ENCODE measurements at places on chromosomes 5 and 9. TPM values are rescaled to one million over a fixed set of nuclear protein-coding genes. Genes with fewer than 3 reads are reported as not detected.

- no peak overlapping the region for H3K27ac ChIP-seq
- DNase-seq = no peak
- H3K36me3 ChIP-seq = no peaks in the 10 kb centered on the region
- no peaks in the 10 kb centered on the region for H3K4me1 ChIP-seq
Observed at GRCh38 chr9:90939351-90939750, 137.7 kb downstream of the SYK start.

- no peak overlapping the region for H3K4me3 ChIP-seq
- H3K27ac ChIP-seq = no peak overlapping the region
- no peaks in the 10 kb centered on the region for H3K4me1 ChIP-seq
- H3K27me3 ChIP-seq = no peaks in the 10 kb centered on the region
Observed at GRCh38 chr5:141783005-141783946, 94.9 kb downstream of the PCDH1 start.

DNA sequence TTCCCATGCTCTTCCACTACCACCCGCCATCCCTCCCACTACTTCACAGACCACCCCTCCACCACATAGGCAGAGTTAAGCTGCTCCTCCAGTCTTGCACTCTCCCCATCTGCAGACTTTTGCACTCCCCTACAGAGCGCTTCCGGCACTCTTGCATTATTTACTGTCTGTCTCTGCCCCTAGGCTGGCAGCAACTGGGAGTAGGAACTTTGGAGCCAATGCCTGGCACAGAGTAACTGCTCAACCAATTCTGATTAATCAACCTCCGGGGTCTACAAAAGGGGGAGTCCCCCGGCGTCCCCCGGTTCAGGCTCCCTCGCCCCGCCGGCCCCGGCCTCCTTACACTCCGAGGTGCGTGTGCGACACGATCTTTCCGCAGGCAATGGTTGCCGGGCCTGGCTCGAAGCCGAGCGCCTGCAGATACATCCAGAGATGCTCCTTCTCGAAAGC lies 498 bp downstream of the HAUS6 start:
- no peaks in the 10 kb centered on the region for H3K36me3 ChIP-seq
- DNase-seq = peak; percentile 59
- H3K27ac ChIP-seq = peak overlapping the region; percentile 85
- no peaks in the 10 kb centered on the region for H3K27me3 ChIP-seq
- peak overlapping the region; percentile 84 for H3K4me3 ChIP-seq

GRCh38 chr9:78830301-78830700 lies 533.4 kb downstream of the PSAT1 start:
- no peaks in the 10 kb centered on the region for H3K4me1 ChIP-seq
- no peak overlapping the region for H3K27ac ChIP-seq
- H3K27me3 ChIP-seq = no peaks in the 10 kb centered on the region
- DNase-seq = no peak
- no peaks in the 10 kb centered on the region for H3K36me3 ChIP-seq
- H3K4me3 ChIP-seq = no peak overlapping the region

DNA sequence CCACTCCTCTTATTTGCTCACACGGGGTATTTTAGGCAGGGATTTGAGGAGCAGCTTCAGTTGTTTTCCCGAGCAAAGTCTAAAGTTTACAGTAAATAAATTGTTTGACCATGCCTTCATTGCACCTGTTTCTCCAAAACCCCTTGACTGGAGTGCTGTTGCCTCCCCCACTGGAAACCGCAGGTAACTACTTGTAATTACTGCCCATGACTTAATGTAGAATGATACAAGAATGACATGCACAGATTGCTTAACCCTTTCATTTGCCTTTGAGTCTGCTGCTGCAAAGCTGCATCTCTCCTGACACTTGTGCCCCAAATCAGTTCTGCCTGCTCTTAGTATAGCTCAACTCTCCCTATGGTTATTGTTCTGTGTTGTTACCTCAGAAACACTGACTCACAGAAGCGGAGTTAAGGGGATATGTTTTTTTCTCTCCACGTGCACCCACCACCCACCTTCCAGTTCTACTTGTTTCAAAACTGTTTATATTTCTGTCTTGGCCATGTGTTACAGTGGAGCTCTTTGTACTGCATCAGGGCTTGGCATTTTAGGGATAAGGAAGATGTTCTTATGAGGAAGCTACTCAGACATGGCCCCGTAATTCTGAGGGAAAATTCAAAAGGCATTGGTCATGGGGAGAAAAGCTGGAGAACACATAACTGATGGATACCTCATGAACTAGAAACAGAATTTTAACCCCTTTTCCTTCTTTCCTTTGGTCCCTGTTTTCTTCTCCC lies 2.3 kb downstream of the ADRB2 start:
- H3K4me3 ChIP-seq = peak overlapping the region; percentile 71
- no peak for DNase-seq
- peaks cover under 1% of the 10 kb centered on the region for H3K36me3 ChIP-seq
- peak overlapping the region; percentile 94 for H3K27ac ChIP-seq
- no peaks in the 10 kb centered on the region for H3K27me3 ChIP-seq

- H3K27ac ChIP-seq = no peak overlapping the region
- H3K27me3 ChIP-seq = no peaks in the 10 kb centered on the region
- no peak for DNase-seq
- H3K4me3 ChIP-seq = no peak overlapping the region
- H3K4me1 ChIP-seq = peaks cover 14% of the 10 kb centered on the region
- H3K36me3 ChIP-seq = no peaks in the 10 kb centered on the region
Observed at GRCh38 chr9:133718563-133719315, 19.4 kb downstream of the SARDH start.

- no peak overlapping the region for H3K27ac ChIP-seq
- H3K27me3 ChIP-seq = no peaks in the 10 kb centered on the region
- no peak overlapping the region for H3K4me3 ChIP-seq
Observed at GRCh38 chr5:35320029-35320428, 89.7 kb upstream of the PRLR start.

DNA sequence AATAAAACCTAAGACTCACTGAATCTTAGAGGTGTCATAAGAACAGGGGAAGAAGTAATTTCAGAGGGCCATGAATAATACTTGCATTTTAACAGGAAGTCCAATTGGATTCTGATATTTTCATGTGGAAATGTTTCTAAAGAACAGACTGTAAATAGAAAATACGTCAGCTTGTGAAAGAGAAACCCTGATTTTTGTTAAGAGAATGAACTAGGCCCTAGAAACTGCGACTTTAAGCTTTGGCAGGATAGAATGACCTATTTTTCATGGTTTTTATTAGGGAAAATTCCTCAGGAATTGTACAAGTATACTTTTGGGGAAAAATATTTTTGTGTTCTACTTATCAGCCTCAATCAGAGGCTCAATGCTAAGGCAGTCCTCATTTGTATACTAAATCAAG lies 215.5 kb upstream of the ACTBL2 start:
- H3K4me1 ChIP-seq = peaks cover 14% of the 10 kb centered on the region
- H3K27ac ChIP-seq = peak overlapping the region; percentile 32
- no peak for DNase-seq
- H3K4me3 ChIP-seq = no peak overlapping the region
- no peaks in the 10 kb centered on the region for H3K27me3 ChIP-seq
- no peaks in the 10 kb centered on the region for H3K36me3 ChIP-seq

- no peak overlapping the region for H3K4me3 ChIP-seq
- H3K27me3 ChIP-seq = no peaks in the 10 kb centered on the region
- no peak for DNase-seq
Observed at GRCh38 chr5:26645659-26646058, 392.7 kb downstream of the CDH9 start.

- no peaks in the 10 kb centered on the region for H3K27me3 ChIP-seq
- no peak for DNase-seq
- no peaks in the 10 kb centered on the region for H3K4me1 ChIP-seq
- no peak overlapping the region for H3K27ac ChIP-seq
Observed at GRCh38 chr9:19085295-19085694, 17.4 kb downstream of the HAUS6 start.

DNA sequence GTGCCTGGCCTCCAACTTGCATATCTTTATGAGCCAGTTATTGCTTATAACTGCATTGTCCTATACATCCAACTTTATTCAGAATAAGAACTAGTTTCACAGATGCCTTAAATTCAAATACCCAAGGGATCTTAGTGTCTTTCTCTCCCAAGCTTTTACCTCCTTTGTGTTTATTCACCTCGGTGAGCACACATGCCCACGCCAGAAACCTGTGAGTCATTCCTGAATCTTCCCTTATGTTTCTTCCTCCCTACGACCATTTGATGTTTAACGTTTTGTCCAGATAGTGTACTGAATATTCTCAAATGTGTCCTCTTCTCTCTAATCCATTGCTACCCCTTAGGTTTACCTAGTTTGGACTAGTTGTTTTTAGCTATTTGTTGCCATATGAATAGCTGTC lies 55.5 kb upstream of the MEGF10 start:
- no peak overlapping the region for H3K27ac ChIP-seq
- no peak for DNase-seq
- H3K4me3 ChIP-seq = no peak overlapping the region
- H3K27me3 ChIP-seq = no peaks in the 10 kb centered on the region
- H3K4me1 ChIP-seq = no peaks in the 10 kb centered on the region

- no peaks in the 10 kb centered on the region for H3K27me3 ChIP-seq
- DNase-seq = no peak
Observed at GRCh38 chr9:79800578-79800977, 228.8 kb downstream of the TLE4 start.

DNA sequence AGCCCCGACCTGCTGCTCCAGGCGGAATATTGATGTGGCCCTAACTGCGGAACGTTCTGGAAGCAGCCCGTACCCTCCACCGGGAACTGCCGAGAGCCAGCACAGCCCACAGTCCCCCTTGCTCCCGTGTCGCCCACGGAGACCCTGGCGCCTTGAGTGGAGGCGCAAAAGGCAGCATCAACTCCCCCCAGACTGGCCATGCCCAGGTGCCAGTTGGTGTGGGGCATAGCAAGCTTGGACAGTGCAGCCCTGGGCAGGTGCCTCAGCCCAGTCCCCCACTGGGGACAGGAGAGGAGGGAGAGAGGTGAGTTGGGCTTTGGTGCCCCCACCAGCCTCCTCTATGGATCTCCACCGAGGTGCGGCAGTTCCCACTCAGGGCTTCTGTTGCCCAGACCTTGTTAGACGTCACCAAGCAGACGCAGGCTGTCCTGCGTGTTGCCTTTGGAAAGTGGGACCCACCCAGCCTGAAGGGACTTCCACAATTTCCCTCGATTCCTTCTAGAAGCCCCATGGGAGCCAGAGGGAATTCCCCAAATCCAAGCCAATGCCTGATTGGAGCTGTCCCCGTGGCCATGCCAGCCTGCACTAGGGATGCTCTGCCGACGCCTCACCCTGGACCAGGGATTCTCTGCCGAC lies 19.8 kb upstream of the NRARP start:
- no peak overlapping the region for H3K27ac ChIP-seq
- H3K27me3 ChIP-seq = peaks cover 4% of the 10 kb centered on the region
- DNase-seq = no peak
- H3K4me3 ChIP-seq = no peak overlapping the region
- no peaks in the 10 kb centered on the region for H3K36me3 ChIP-seq

DNA sequence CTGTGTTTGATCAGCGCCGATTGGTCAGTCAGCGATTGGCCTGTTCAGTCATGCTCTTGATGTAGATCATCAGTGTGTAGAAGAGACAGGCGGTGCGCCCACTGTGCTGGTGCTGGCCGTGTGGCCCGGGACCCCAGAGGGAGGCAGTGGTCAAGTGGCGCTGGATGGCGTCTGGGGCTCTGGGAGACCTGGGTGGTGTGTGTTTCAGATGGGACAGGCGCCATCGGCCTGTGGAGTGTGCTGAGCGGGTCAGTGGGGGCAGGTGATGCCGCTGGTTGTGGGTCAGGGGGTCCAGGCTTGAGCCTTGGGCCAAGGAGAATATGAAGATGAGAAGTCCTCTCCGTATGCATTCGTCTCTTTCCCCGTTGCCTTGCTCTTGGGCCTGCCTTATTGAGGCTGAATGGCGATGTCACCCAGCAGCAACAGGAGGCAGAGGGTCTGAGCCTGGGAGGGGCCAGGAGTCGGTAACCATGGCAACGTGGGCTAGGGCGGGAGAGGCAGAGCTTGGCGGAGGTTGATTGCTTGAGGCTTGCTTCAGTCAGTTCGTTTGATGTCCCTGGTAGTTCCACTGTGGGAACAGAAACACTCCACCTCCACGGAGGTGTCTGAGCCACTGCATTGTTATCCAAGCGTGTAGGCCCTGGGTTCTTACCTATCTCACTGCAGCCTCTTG lies 117.8 kb upstream of the CACNA1B start:
- H3K36me3 ChIP-seq = peaks cover 89% of the 10 kb centered on the region
- H3K4me1 ChIP-seq = no peaks in the 10 kb centered on the region
- H3K27me3 ChIP-seq = no peaks in the 10 kb centered on the region
- no peak for DNase-seq
- H3K4me3 ChIP-seq = no peak overlapping the region
- no peak overlapping the region for H3K27ac ChIP-seq

- H3K4me1 ChIP-seq = no peaks in the 10 kb centered on the region
- no peak overlapping the region for H3K4me3 ChIP-seq
- DNase-seq = no peak
- no peaks in the 10 kb centered on the region for H3K36me3 ChIP-seq
- no peaks in the 10 kb centered on the region for H3K27me3 ChIP-seq
Observed at GRCh38 chr5:36734422-36734821, 128.0 kb downstream of the SLC1A3 start.

DNA sequence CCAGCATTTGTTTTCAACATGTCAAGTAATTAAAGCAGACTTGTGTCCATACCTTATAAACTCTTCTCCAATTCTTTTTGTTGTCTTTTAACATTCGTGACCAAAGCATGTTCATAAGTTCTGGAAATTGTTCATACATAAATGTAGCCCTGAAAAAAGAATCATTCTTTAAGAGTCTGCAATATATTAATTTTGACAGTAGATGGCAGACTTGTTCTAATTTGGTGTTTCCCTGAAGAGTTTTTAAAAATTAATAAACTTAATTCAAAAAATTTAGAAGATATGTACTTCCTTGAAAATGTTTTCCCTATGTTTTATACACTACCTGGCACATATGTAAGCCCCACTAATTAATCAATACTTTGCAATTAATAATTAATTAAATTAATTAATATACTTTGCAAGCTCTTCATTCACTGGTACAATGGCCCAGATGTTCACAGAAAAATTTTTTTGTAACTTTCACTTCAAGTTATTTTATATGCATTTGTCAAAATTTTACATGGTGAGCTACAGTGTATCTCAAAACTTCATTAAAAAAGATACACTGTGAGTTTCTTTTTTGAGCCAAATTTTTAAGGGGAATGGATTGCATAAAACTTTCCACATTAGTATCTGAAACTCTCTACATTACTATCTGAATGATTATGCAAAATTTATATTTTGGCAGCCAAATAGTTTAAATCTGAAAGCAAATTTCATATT lies 42.1 kb downstream of the CLINT1 start:
- no peaks in the 10 kb centered on the region for H3K27me3 ChIP-seq
- H3K27ac ChIP-seq = no peak overlapping the region
- DNase-seq = no peak
- H3K36me3 ChIP-seq = peaks cover 44% of the 10 kb centered on the region

DNA sequence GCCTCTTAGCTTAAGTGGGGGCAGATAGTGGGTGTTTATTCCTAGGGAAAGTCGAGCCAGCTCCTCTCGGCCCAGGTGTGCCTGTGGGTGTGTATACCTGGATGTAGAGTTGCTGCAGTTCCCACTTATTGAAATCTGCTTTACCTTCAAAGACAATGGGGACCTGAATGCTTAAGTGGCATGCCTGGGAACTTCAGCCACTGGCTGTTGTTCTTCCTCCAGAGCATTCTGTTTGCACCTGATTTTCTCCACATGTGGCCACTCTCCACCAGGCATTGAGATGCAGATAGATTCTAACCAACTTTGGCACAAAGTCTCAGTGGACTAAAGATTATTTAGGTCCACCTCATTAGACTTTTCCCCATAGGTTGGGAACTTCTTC lies 186.8 kb downstream of the ZNF462 start:
- H3K4me3 ChIP-seq = no peak overlapping the region
- DNase-seq = no peak
- H3K27me3 ChIP-seq = no peaks in the 10 kb centered on the region

Gene LCN10
- total RNA-seq = 2.5 TPM

Gene AJM1
- total RNA-seq = 3.5 TPM

Gene KLF9
- total RNA-seq = 76.9 TPM

Gene SPEF2
- total RNA-seq = 17.6 TPM

Gene GDNF
- total RNA-seq = not detected

Gene GAS1
- 17.3 TPM for total RNA-seq

Gene TTC16
- total RNA-seq = 1.3 TPM

Gene PDLIM7
- 47.1 TPM for total RNA-seq

Gene PCDHGB7
- 15.9 TPM for total RNA-seq

All from lower lobe of right lung (tissue), 2 donors.